ENCODE measurements at places on chromosomes 5 and 9.
A peak's percentile ranks its signal among the peaks of the same experiment; 100 is the strongest.

DNA sequence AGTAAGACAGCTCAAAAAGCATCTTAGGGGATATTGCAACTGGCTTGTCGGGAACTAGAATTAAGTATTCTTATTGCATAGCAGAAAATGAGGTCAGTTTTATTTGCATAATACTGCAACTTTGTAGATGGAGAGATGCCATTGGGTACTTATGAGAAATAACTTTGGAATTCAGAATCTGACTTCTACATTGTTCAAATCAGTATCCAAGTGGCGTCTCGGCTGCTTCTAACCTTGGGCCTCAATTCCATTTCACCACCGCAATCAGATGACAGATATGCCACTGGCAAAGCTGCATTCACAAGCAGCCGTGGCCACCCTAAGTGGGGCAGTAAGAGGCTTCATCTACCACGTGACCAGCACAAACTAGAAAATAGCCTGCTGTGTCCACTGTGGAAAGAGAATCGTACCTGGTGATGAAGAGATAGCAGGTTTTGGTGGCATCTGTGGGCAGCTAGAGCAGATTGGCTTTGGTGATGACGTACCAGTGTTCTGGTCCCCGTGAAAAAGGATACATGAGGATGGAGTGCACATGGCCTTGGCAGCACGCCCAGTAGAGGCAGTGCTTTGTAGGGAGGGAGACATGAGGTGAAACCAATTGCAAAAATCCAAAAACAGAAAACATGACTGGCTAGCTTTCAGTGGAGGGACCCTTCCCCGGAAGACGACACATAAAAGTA lies 116.6 kb downstream of the KLHL3 start:
- peak; percentile 68 for DNase-seq

GRCh38 chr5:18270635-18271338 lies 636.5 kb downstream of the TAF11L14 start:
- DNase-seq, result no peak

DNA sequence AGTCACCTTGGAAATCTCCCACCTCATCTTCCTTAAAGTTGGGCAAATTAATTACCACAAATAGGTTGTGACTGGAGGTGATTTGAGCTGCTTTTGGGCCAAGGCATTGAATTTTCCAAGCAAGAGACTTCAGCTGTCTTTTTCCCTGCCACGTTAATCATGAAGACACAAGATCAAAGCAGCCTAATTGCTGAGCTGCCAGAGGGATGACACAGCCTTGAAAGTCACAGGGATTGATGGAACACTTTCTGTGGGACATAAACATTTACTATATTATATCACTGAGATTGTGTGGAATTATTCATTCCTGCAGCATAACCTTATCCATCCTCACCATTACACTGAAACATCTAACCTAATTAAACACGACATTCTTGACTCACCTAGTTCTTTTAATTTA lies 172.2 kb downstream of the FAM170A start:
- DNase-seq, result no peak

DNA sequence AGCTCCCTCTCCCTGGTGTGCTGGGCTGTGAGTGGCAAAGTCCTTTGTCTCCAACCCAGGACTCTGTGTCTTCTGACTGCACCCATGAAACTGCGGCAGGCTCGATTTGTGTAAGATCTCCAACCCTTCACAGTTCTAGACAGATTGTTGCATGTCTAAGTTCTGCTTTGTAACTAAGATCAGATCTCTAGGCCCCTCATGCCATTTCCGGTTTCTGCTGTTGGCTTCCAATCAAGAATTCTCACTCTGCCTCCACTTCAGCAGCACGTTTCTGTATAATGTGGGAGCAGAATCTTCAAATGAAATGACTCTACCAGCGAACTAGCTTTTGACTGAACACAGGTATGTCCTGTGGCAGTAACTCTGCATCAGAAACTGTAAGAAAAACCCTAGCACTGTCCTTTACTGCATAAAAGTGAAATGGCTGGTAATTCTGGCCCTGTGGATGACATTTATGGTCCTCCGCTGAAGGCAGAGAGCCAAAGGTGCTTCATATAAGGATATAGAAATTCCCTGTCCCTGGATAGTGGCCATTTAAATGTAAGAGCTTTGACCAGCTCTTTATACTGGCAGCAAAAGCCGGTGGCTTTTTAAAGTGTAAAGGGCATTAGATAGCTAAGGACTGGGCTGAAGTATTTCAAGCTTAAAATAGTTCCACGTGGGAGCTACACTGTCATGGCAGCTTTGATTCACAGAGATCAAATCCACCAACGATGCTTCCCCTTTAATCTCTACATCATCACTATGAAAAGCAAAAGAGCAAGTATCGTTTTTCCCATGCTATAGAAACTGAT lies 319.0 kb upstream of the CDH6 start:
- no peak for DNase-seq

- DNase-seq, result no peak
Observed at GRCh38 chr5:67808340-67808739, 407.2 kb upstream of the PIK3R1 start.

- DNase-seq, result no peak
Observed at GRCh38 chr9:33136721-33137670, 30.1 kb downstream of the B4GALT1 start.

- DNase-seq, result no peak
Observed at GRCh38 chr9:136343121-136343883, 16.0 kb downstream of the GPSM1 start.

Data from AG09319 (cell line).